Endothelial cell of umbilical vein (primary cell): ENCODE measurements at places on chromosomes 16 and 17. TPM values are rescaled to one million over a fixed set of nuclear protein-coding genes. Genes with fewer than 3 reads are reported as not detected.

- no peaks in the 10 kb centered on the region for H3K4me1 ChIP-seq
- no peak overlapping the region for H3K4me3 ChIP-seq
- H3K27me3 ChIP-seq, result no peaks in the 10 kb centered on the region
Observed at GRCh38 chr17:78723957-78724356, 58.1 kb downstream of the CYTH1 start.

DNA sequence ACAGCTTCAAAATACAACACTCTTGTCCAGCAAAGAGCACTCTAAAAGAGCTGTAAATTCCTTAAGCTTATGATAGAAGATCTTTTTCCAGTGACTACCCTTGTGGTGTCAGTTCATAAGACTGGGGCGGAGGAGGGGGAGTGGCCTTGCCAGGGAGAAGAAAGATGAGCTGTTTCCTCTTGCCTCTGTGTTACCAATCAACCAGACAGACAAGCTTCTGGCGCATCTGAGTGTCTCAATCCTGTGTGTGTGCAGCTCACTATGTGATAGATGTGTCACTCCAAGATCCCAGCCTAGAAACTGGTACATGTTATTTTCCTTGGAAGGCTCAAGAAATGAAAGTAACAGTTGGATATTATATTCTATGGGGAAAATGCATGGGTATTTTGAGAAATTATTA, 167.4 kb upstream of the CACNG3 start:
- no peak for DNase-seq
- H3K27me3 ChIP-seq, result no peaks in the 10 kb centered on the region
- no peak overlapping the region for H3K27ac ChIP-seq
- H3K36me3 ChIP-seq, result no peaks in the 10 kb centered on the region
- H3K4me3 ChIP-seq, result no peak overlapping the region

- no peaks in the 10 kb centered on the region for H3K36me3 ChIP-seq
- H3K4me1 ChIP-seq, result no peaks in the 10 kb centered on the region
- H3K27ac ChIP-seq, result no peak overlapping the region
Observed at GRCh38 chr16:58038219-58038641, 12.7 kb downstream of the MMP15 start.

GRCh38 chr17:1271030-1271423, 783 bp downstream of the BHLHA9 start:
- H3K36me3 ChIP-seq, result no peaks in the 10 kb centered on the region
- H3K4me1 ChIP-seq, result peaks cover 6% of the 10 kb centered on the region
- H3K27me3 ChIP-seq, result peaks cover 11% of the 10 kb centered on the region
- no peak for DNase-seq
- H3K4me3 ChIP-seq, result no peak overlapping the region

HIC1 gene
- total RNA-seq, result 25.8 and 35.5 TPM in 2 replicates

DNA sequence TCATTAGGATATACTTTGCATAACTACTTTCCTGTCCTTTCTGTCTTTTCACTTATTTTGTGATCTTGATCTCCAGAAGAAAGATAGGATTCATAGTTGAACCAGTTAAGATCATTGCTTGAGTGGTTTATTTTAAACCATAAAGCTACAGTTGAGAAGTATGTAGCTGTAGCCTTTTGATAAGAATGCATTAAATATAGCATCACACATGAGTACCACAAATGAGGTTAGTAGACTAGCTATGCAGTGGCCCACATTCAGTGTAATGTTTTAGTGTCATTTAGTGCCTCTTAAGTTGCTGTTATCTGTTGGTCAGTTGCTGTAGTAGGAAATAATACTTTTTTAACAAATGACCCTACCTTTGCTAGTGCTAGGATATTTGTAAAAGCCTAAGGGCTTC, 1.3 kb downstream of the NLK start:
- peaks cover 31% of the 10 kb centered on the region for H3K4me1 ChIP-seq
- H3K4me3 ChIP-seq, result peak overlapping the region; percentile 8
- no peaks in the 10 kb centered on the region for H3K27me3 ChIP-seq
- H3K36me3 ChIP-seq, result no peaks in the 10 kb centered on the region
- no peak overlapping the region for H3K27ac ChIP-seq
- no peak for DNase-seq

GRCh38 chr17:80474231-80474960, 2.0 kb downstream of the NPTX1 start:
- no peak overlapping the region for H3K4me3 ChIP-seq
- H3K4me1 ChIP-seq, result no peaks in the 10 kb centered on the region
- H3K36me3 ChIP-seq, result no peaks in the 10 kb centered on the region
- DNase-seq, result peak; percentile 27

DNA sequence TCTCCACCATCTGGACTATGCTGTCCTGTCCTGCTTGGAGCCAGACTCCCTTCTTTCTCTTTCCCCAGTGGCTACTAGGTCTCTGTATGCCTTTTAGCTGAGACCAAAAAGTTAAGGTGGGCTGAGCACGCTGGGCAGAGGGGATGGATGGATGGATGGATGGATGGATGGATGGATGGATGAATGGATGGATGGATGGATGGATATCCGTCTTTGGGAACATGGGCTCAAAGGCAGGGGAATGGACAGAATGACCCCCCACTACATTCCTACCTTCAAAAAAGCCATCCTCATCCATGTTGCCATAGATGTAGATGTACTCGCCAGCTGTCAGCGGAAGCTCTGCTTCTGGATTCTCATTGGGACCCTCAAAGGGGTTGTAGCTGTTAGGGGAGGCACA, 12.8 kb downstream of the TSPOAP1 start:
- H3K36me3 ChIP-seq, result no peaks in the 10 kb centered on the region
- no peak for DNase-seq
- H3K27me3 ChIP-seq, result no peaks in the 10 kb centered on the region
- no peak overlapping the region for H3K4me3 ChIP-seq
- no peaks in the 10 kb centered on the region for H3K4me1 ChIP-seq
